ENCODE measurements at places on chromosomes 12 and 14.
A peak's percentile ranks its signal among the peaks of the same experiment; 100 is the strongest.

- no peak for DNase-seq
These were observed 24.6 kb upstream of the NCOR2 start for GRCh38 chr12:124592050-124592449.

GRCh38 chr12:114476159-114476558 lies 70.2 kb upstream of the TBX5 start:
- no peak for DNase-seq

DNA sequence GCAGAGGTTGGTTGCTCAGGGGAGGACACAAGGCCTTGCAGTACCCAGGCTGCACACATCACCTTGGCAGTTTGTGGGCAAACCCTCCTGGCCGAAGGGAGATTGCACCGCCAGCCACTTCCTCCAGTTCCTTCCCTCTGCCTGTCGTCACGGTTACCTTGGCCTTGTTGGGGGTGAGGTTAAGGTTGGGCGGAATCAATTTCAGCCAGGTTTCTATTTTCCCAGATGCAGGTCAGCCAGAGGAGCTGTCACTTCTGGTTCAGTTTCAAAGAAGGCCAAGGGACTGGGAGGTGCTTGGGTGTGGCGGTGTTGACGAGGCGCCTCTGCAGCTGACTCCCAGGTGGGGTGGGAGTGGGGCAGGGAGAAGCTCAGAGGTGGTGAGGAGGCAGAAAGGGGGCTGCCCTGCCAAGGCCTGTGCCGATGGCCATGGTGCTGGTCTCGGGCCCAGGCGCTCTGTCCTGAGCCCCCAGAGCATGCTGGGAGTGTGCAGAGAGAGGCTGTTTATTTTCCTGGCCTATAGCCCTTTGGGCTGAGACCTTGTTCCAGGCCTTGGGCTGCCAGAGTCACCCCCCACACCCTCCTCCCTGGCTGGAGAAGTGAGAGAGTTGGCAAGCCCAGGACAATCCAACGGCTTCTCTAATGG lies 31.4 kb downstream of the JDP2 start:
- DNase-seq: no peak

DNA sequence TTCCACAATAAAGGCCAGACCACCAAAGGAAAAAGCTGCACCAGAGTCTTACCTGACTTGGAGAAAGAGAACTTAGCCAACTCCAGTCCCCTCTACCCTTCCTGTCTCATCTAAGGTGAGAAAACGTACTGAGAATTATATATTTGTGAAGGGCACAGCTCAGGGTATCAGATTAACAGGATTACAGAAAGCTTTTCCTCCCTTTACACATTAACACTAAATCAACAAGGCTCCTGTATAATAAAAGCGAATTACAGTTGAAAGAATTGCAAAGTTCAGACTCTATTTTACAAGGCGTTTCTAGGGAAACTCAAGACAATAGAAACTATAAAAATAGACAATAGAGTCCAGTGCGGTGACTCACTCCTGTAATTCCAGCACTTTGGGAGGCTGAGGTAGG lies 82.7 kb upstream of the RPL10L start:
- DNase-seq: no peak

- no peak for DNase-seq
These were observed 1113.6 kb upstream of the SEL1L start for GRCh38 chr14:82647088-82647810.

DNA sequence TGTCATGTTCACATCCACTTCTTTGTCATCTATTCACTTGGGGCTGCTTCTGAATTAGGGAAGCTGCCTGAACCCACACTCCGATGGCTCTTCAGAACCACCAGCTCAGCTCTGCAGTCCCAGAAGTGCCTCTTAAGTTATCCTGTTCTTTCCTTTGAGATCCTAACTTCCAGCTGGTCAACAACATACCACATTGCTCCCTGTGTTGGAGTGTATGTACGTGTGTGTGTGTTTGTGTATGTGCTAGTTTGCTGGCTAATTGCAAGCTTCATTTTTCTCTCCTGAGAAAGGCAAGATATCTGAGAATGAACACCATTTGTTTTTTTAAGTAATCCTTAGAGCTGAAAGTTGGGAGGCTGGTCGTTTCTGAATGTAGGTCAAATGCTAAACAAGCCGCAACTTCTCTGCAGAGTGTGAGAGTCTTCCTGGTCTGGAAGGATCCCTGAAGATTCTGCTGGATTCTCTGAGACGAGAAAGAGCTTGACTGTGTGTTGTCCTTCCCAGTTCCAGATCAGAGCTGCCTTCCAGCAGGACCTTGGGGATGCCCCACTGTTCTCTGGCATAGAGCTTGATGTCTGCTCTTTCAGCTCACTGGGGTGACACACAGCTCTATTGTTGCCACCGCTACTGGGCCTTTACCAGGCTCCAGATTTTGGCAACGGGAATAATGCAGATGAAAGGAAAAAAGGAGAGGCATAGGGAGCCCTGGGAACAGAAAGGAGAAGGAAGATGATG lies 839 bp downstream of the GSG1 start:
- DNase-seq: no peak

GRCh38 chr12:41769810-41770209 lies 374.9 kb downstream of the GXYLT1 start:
- no peak for DNase-seq

- no peak for DNase-seq
These were observed 82.5 kb downstream of the MAP3K9 start for GRCh38 chr14:70726651-70727375.

DNA sequence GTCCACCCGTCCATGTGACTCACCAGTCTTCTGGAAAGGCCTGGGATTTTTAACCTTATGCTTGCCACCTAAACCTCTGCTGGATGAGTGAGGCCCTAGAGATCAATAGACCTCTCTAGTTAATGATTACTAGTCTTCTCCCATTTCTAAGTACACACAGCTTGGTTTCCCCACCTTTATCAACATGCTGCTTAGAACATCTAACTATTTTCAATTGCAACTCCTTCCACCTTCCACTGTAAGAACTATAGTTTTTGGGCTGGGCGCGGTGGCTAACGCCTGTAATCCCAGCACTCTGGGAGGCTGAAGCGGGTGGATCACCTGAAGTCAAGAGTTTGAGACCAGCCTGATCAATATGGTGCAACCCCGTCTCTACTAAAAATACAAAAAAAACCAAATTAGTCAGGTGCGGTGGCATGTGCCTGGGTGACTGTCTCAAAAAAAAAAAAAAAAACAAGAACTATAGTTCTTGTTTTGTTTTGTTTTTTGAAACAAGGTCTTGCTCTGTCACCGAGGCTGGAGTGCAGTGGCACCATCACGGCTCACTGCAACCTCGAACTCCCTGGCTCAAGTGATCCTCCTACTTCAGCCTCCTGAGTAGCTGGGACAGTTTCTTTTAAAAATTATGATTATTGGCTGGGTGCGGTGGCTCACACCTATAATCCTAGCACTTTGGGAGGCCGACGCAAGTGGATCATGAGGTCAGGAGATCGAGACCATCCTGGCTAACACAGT lies 18.7 kb upstream of the MDM2 start:
- DNase-seq: no peak

GRCh38 chr12:93127107-93127560 lies 198.0 kb upstream of the EEA1 start:
- no peak for DNase-seq

GRCh38 chr14:99576304-99576703 lies 27.7 kb downstream of the CCDC85C start:
- DNase-seq: no peak

DNA sequence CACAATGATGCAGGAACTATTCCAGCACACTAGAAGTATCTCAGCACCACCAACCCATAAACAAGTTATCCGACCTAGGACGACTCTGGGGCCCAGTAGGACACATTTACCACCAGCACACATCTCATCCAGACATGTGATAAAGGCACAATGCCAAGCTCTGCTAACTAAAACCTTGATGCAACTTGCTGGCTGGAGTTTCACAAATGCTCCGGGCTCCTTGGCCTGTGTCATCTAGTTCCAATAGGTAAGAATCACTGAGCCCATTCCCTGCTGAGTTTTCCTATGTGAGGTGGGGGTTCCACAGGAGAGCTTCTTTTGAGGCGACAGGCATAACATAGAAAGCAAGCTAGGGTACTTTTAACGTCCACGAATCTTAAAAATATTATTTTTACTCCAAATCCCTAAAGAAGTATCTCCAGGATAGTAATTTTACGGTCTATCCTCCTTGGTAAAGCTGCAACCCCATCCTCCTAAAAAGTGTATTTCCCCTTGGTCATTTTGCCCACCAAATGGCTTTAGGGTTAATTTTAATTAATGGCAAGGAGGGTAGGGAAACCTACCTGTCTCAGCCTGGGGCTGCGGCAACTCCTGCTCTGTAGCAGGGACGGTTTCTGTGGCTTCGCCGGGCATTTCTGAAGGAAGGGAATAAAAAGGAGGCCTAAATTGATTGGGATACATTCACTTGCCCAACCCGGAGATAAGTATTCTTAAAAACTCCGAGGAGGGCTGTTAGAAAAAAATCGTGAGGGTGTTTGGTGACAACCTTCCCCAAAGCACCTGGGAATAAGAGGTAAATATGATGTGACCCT lies 1.0 kb downstream of the NACA start:
- DNase-seq: peak; percentile 43

DNA sequence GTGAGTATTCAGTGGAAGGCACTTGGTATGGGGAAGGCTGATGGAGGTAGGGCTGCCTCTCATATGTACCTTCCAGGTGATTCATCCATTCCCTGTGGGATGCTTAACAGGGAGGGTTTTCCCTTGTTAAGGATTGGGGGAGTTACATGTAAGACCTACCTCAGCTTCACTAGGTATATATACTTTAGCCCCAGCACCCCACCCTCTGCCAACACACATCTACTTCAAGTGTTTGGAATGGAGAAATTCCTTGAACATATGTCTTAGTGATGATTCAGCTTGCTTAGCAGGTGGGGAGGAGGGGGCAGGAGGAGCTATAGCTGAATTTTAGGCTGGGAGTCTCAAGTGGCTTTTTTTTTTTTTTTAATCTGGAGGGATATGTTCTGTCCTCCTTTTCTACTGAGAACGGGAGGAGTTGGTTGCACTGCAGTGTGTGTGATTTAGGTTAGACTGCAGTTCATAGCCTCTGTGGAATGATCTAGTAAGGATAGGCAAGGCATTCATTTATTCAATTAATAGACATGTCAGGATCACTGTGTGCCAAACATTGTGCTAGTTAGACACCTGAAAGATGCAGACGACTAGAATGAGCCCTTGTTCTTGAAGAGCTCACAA lies 1.7 kb downstream of the PIP4K2C start:
- no peak for DNase-seq

DNA sequence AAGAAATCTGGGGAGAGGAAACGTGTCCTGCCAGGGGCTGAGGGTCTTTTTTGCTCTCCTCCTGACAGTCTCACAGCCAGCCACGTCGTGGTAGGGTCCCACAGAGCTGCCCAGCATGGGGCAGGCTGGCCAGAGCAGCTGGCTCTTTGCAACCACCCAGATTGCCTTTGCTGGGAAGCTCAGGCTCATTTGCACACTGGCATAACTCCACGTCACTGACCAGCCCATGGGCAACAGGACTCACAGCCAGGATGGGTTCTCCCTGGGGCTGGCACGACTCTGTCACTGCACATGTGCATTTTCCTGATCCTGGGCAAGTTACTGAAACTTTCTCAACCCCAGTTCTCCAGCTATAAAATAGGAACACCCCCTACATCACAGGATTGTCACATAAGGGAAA lies 242.2 kb downstream of the DPF3 start:
- no peak for DNase-seq

- DNase-seq: no peak
These were observed 531 bp upstream of the EML1 start for GRCh38 chr14:99792551-99793212.

DNA sequence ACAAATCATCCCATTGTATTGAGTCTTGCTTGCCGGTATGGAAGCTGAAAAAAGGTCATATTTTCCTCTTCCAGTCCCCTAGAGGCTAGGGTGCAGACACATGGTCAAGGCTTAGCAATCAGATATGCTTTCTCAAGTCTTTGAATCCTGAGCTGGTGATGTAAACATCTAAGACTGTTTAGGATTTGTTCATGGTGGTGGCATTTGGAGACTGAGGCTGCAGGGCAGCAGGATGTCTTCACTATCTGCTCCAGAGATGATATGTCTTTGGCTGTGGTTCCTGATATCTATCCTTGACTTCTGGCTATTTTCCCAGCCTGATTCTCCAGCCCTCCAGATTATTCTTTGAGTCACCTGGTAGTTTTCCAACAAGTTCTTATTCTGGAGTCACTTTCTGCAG lies 50.5 kb upstream of the DACT1 start:
- peak; percentile 81 for DNase-seq

- no peak for DNase-seq
These were observed 42.9 kb downstream of the CMAS start for GRCh38 chr12:22088886-22089285.

GRCh38 chr12:124111006-124111405 lies 138.0 kb downstream of the ZNF664 start:
- no peak for DNase-seq

DNA sequence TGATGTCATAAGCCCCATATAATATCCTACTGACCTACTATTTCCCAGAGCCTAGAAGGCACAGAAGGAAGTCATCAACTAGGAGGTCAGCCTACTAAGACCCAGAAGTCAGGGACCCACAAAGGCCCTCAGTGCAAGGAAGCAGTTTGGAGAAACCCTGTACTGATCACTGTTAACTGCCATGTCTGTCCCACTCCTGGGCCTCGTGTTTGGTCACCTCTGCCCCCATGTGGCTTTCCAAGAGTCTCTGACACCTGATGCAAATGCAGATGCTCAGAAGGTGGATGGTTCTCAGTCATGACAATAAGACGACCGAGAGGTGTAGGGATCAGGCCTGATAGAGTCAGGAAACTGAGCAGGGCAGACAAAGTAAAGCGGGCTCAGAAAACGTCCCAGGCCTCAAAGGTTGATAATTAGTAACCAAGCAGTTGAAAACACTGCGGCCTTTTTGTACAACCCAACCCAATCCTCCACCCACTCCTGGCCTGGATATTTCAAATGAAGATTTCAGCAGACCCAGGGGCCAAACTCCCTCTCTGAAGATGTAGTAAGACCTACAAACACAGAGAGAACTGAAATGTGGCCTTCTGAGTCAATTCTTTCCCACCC lies 23.4 kb downstream of the PRKAB1 start:
- DNase-seq: no peak

DNA sequence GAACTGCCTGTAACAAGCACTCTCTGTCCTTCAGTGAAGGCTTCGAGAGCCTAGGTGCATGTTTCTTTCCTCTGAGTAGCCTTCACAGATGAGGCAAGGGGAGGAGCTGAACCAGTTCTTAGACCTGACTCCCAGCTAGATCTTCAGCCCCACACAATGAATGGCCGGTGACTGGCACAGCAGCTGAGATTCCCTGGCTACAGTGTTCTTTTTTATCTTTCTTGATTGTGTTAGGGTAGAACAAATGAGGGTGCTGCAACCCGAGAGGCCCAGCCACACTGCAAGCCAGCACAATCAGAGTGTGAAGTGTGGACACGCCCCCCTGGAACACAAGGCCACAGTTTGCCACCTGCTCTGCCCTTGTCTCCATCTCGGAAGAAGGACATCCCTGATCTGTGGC lies 19.1 kb upstream of the COL2A1 start:
- no peak for DNase-seq

GRCh38 chr12:108853981-108854446 lies 3.4 kb downstream of the SSH1 start:
- DNase-seq: peak; percentile 72

DNA sequence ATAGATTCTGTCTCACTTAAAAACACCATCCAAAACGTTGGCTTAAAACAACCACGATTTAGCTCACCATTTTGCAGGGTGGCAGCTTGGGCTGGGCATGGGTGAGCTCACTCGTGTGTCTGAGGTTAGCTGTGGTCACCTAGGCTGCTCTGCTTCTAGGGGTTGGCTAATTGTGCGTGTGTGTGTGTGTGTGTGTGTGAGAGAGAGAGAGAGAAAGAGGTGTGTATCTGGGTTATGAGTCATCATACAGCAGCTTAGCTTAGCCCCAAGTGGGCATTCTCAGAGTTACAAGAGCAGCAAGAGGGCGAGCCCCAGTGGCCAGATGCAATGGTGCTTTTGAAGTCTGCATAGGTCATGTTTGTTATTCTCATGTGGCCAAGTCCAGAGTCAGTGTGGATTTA lies 6.0 kb downstream of the FBXW8 start:
- no peak for DNase-seq

All from fibroblast of skin of left quadriceps (primary cell).